Stomach (tissue), 19 donors: ENCODE measurements at places on chromosomes 3 and 15. TPM values are rescaled to one million over a fixed set of nuclear protein-coding genes. Genes with fewer than 3 reads are reported as not detected.

Gene STRIT1
- total RNA-seq: not detected

Gene UACA
- 37.9 TPM for total RNA-seq

Gene UBA5
- total RNA-seq: 88.7 TPM

- no peak for DNase-seq
Observed at GRCh38 chr3:74282202-74282601, 332.3 kb downstream of the CNTN3 start.

- DNase-seq: peak; percentile 72
Observed at GRCh38 chr3:128011140-128011539, 41.1 kb upstream of the SEC61A1 start.

- DNase-seq: peak; percentile 25
Observed at GRCh38 chr3:126442094-126442855, 33.4 kb downstream of the ZXDC start.

DNA sequence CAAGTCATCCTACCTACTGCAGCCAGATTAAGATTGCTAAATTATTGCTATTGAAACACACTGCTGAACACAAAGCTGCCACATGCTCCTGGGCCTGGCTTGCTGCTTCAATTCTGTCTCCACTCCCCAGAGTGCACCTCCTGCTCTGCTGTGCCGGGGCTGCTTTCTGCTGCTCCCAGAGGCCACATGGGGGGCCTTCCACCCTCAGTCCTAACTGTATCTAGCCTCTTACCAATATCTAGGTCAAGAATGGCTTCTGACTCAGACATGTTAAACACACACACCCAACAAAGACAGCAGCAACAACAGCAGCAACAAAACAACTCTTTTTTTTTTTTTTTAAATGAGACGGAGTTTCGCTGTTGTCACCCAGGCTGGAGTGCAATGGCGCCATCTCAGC lies 33.0 kb downstream of the MYZAP start:
- no peak for DNase-seq

DNA sequence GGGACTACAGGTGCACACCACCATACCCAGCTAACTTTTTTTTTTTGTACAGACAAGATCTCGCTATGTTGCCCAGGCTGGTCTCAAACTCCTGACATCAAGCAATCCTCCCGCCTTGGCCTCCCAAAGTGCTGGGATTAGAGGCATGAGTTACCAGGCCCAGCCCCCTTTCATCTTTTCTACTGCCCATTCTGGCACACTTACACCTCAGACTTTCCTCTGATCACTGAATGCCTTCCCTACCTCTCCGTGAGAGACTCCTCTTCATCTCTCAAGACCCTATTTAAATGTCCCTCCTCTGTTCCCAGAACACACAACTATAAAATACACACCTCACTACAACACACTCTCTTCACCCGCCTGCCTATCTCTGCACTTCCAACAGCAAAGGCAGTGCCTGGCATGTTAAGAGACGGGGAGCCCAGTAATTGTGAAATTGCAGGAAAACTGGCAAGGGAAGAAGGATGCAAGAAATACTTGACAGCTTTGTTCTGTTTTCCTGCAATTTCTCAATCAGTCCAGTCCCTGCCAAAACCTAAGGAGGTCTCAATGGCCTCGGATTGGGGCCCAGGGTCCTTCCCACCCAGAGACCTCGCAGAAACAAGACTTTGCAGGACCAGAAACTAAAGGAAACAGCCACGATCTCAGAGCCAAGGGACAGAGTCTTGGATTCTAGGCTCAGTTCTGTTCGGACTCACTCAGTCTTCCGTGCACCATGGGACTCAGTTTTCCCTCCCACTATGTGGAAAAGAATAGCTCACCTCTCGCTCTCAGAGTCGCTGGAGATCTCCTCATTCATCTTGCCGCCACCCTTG lies 849 bp downstream of the RRP9 start:
- no peak for DNase-seq

DNA sequence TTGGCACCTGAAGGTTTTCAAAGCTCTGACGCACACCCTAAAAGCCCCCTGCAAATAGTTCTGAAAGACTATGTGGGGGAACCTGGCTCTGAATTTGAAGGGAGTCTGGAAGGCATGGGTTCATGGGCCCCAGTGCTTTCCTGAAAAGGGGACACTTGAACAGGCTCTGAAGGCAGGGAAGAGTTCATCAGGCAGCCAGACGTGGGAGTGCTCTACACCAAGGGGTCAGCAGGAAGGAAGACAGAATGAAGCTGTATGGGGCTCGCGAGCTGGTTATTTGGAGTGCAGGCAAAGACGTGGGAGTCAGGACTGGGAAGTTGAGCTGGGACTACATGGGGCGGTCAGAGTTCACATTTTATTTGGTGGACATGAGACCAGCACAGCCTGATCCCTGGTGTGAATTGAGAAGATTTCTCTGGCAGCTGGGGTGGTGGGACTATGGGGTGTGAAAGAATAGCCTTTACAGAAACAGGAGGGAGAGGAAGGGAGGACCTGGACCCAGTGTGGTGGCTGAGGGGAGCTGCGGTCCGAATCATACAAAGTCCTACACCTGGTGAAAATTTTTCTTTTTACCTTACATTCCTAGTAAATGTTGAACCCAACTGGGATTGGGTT lies 12.6 kb downstream of the ABHD6 start:
- peak; percentile 41 for DNase-seq

GRCh38 chr3:158160958-158161357 lies 51.1 kb downstream of the RSRC1 start:
- DNase-seq: no peak

GRCh38 chr3:118239253-118239652 lies 795.4 kb downstream of the IGSF11 start:
- no peak for DNase-seq

GRCh38 chr3:141367038-141367730 lies 1.1 kb upstream of the ZBTB38 start:
- DNase-seq: peak; percentile 24

- no peak for DNase-seq
Observed at GRCh38 chr15:92104072-92104471, 250.6 kb downstream of the SLCO3A1 start.

GRCh38 chr15:34708422-34708821 lies 46.4 kb downstream of the GJD2 start:
- no peak for DNase-seq

DNA sequence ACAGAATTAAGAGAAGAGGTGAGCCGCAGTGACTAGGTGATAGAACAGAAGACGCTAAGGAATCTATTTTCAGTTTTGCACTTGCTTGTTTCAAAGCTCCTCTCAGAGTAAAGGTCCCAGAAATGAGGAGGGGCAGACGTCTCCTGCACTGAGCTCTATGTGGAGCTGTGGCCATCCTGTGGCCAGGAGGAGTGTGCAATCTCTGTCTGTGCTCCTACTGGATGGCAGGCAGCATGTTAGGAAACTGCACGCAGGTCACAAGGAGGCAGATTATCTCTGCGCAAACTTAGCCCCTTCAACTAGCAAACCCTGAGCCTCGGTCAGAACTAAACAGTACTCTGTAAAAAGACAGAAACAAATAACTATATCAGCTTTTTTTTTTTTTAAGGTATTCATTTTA lies 31.1 kb upstream of the PPIB start:
- DNase-seq: no peak

DNA sequence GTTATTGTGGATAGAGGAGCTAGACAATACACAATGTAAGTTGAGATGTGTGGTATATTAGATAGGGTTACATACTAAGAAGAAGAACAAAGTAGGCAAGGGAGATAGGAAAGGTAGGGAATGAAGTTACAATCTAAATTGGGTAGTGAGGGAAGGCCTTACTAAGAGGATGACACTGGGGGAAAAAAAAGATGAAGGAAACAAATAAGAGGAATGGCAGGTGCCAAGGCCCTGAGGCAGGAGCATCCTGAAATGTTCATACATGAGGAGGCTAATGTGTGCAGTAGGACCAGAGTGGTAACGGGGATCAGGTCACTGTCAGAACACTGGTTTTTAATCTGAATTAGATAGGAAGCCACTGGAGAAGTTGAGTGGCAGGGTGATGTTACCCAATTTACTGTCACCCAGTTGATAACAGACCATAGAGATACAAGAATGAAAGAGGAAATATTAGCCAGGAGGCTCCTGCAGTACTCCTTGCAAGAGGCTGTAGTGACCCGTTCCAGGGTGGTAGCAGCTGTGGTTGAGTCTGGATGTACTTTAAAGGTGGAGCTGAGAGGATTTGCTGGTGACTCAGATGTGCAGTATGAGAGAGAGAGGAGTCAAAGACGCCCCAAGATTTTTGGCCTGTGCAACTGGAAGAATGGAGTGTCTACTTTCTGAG lies 14.4 kb downstream of the RTP1 start:
- DNase-seq: no peak

- no peak for DNase-seq
Observed at GRCh38 chr3:161148832-161149475, 43.8 kb upstream of the B3GALNT1 start.

DNA sequence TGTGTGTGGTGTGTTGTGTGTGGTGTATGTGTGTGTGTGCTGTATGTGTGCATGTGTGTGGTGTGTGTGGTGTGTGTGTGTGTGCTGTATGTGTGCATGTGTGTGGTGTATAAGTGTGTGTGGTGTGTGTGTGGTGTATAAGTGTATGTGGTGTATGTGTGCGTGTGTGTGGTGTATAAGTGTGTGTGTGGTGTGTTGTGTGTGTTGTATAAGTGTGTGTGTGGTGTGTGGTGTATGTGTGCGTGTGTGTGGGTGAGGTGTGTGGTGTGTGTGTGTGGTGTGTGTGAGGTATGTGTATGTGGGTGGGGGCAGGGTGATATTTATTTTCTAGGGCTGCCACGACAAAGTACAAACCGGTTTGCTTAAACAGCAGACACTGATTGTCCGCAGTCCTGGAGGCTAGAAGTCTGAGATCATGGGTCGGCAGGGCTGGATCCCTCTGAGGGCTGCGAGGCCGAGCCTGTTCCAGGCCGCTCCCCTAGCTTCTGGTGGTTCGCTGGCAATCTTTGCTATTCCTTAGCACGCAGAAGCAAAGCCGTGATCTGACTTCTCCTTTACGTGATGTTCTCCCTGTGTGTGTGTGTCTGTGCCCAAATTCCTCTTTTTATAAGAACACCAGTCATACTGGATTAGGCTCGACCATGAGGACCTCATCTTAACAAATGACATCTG lies 160.2 kb downstream of the XXYLT1 start:
- DNase-seq: no peak

GRCh38 chr3:197936819-197937384 lies 13.1 kb upstream of the RPL35A start:
- DNase-seq: peak; percentile 30
